ENCODE measurements at places on chromosomes 16 and 17. TPM values are rescaled to one million over a fixed set of nuclear protein-coding genes. Genes with fewer than 3 reads are reported as not detected.

Gene GPR142
- 0.44 TPM for total RNA-seq

Gene C16orf74
- 23.1 TPM for total RNA-seq

Gene TBC1D3H
- not detected for total RNA-seq

Gene HSD11B2
- 4.3 TPM for total RNA-seq

Gene CES4A
- total RNA-seq, result 8.9 TPM

Gene CCL4
- 2.3 TPM for total RNA-seq

Gene CMTM4
- 43.5 TPM for total RNA-seq

Gene PGAP6
- 14.2 TPM for total RNA-seq

Gene IGF2BP1
- total RNA-seq, result 12.0 TPM

Gene TBC1D3
- not detected for total RNA-seq

Gene CDH1
- 15.0 TPM for total RNA-seq

Gene CASKIN1
- 7.3 TPM for total RNA-seq

Gene SLFN12
- 11.5 TPM for total RNA-seq

Gene ASPHD1
- total RNA-seq, result 4.8 TPM

Gene B3GNT9
- total RNA-seq, result 26.2 TPM

Gene FADS6
- total RNA-seq, result 0.27 TPM

Gene GALR2
- not detected for total RNA-seq

Gene USH1G
- 0.66 TPM for total RNA-seq

Gene NTN3
- total RNA-seq, result 17.4 TPM

Gene UTP4
- 27.8 TPM for total RNA-seq

Gene FLII
- total RNA-seq, result 113 TPM

Gene PNMT
- total RNA-seq, result 1.2 TPM

Gene KRTAP9-2
- not detected for total RNA-seq

Gene NOTUM
- total RNA-seq, result 2.0 TPM

Gene ZNF205
- 19.0 TPM for total RNA-seq

Gene MT1E
- 3.1 TPM for total RNA-seq

Gene YBX2
- 1.3 TPM for total RNA-seq

Gene NETO2
- 21.6 TPM for total RNA-seq

Gene PCGF2
- 13.9 TPM for total RNA-seq

Gene PDILT
- total RNA-seq, result not detected

Gene SPAG5
- total RNA-seq, result 17.5 TPM

Gene KRTAP4-6
- not detected for total RNA-seq

Gene BANP
- total RNA-seq, result 46.5 TPM

Gene CHAD
- 1.4 TPM for total RNA-seq

Gene TBX6
- total RNA-seq, result 0.66 TPM

Gene PERCC1
- total RNA-seq, result 6.9 TPM

All from camera-type eye (tissue), 1 donor.